H54 (cell line): ENCODE measurements at places on chromosomes 4 and X.

- DNase-seq: no peak
These were observed 104.9 kb downstream of the CHIC2 start for GRCh38 chr4:53959343-53960120.

- no peak for DNase-seq
These were observed 731.4 kb downstream of the FAT4 start for GRCh38 chr4:126046081-126046614.

DNA sequence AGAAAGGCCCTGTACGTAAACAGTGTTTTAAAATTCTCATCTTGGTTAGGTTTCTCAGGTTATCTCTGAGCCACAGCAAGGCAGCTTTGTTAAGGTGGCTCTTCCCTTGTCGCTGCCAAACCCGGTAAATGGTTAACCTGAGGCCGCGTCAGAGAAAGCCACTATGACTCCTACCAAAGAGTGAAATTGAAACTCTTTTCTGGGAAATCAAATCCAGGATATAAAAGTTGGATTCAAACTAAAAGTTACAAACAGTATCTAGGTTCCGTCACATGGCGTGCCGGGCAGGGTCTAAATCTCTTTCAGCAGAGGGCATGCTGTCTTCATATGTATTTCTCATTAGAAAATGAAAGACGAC lies 433 bp downstream of the MMAA start:
- DNase-seq: no peak

DNA sequence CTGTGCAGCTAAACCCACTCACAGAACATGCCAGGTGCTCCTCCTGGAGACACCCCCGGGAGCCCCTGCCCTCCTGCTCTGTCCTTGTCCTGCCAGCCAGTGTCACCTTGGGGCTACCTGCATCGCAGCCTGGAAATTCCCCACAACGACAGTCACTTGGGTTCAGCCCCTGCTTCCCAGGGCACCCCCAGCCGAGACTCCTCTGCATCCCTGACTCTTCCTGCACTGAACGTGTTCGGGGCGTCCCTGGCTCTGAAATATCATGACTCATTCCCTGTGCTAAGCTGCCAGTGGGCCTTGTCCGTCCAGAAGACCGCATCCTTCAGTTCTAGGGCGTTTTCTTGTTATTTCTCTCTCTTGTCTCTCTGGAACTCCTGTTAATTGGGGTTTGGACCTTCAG lies 5.8 kb downstream of the CFAP99 start:
- DNase-seq: no peak

DNA sequence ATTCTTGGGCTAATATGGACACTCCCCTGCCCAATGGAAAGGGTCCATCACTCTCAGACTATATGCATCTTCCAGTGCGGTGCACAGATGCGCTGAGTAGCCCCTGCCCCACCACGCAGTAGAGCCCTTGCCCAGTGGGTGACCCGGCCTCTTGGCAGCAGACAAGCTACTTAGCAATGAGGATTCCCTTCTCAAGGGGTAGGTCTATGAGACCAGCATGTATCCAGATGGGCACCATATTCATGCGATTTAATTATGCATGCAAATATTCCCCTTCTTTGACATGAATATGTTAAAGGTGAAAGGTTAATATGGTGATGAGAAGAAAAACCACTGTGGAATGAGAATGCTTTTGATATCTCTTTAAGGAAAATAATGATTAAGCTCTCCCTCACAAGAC lies 77.7 kb downstream of the ZNF827 start:
- DNase-seq: no peak

DNA sequence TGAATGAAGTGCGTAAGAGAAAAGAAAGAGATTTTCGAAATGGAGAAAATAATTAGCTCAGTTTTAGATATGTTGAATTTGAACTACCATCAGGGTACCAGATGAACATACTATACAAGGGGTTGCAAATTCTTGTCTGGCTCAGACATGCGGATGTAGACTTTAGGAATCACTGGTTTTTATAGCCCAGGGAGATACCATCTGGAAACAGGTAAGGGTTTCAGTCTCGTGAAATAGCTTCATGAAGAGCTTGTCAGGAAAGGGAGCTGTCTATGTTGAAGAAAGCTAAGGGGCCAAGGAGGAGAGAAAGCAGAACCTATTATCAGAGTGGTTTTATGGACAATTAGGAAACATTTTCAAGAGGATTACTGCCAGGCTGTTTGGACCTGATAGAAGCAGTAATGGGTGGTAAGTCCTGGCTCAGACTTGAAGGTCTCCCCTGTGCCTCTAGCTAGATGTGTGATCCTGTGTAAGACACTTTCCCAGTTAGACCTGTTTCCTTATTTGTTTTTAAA lies 6.7 kb downstream of the RAB9A start:
- no peak for DNase-seq

GRCh38 chrX:11460347-11460746 lies 167.1 kb downstream of the AMELX start:
- DNase-seq: no peak

DNA sequence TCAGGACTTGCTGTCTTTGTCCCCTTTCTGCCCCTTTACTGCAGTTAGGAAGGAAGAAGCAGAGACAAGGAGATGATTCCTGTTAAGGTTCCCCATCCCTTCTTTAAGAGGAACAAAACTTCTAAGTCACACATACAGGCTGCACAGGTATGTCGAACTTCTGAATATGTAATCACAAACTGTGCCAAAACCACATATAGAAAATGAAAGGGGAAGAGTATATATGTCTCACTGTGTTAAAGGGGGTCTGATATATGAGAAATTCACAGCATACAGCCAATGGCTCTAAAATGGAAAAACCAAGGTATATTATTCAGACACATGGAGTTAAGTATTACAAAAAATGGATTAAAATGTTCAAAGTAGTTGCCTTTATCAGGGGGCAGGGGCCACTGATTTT lies 11.7 kb downstream of the CFAP97 start:
- DNase-seq: no peak

DNA sequence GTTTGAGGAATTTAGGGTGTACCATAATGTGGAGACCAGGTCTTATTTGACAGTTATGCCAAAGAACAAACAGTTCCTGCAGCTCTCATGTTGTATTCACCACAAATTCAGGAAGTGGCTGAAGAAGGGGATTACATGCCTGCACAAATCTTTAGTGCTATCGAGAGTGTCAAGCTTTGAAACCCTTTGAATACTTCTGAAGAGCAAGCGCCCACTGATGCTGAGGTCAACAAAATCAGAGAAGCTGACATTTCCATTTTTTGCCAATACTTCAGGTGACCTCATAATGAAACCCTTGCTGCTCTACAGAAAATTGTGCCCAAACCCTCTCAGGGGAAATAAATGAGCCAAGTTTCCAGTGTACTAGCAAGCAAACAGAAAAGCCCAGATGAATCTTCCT lies 28.4 kb downstream of the PAK3 start:
- no peak for DNase-seq

GRCh38 chr4:172736046-172736445 lies 432.6 kb upstream of the GALNT7 start:
- DNase-seq: no peak

DNA sequence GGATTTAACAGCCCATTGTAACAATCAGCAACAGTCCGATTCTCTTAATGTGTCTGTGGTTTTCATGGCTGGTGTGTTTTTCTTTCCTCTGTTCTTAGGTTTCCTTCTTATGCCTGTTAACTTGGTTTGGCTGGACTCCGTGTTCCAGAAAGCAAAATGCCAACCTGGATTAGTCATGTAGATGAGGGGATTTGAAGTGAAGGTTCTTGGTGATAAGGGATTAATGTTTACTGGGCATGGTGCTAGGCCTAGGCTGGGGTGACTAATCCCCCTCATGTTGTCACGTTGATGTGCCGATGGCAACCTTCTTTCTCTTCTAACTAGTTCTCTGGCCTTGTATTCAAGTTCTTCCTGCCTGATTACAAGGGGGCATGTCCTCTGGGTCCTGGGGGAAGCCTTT lies 85.9 kb downstream of the REPS2 start:
- peak; percentile 21 for DNase-seq

- no peak for DNase-seq
These were observed 69.2 kb downstream of the FBXO8 start for GRCh38 chr4:174214101-174214878.

- DNase-seq: no peak
These were observed 597.2 kb upstream of the GRIA3 start for GRCh38 chrX:122586831-122587230.

DNA sequence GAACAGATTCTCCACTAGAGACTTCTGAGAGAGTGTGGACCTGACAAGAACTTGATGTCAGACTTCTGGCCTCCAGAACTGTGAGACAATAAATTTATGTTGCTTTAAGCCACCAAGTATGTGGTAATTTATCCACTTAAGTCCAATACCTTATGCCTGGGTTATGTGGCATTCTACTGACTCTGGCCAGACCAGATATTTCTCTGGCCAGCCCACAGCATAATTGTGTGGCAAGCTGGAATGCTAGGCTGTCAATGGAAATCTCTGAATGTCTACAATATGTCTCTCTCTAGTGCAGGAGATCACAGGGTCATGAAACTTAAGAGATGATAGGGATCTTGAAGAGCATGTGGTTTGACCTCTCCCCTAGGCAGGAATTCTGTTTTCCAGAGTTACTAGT lies 251.0 kb downstream of the ZNF674 start:
- DNase-seq: no peak

GRCh38 chr4:70080205-70080604 lies 30.0 kb downstream of the HTN1 start:
- no peak for DNase-seq

DNA sequence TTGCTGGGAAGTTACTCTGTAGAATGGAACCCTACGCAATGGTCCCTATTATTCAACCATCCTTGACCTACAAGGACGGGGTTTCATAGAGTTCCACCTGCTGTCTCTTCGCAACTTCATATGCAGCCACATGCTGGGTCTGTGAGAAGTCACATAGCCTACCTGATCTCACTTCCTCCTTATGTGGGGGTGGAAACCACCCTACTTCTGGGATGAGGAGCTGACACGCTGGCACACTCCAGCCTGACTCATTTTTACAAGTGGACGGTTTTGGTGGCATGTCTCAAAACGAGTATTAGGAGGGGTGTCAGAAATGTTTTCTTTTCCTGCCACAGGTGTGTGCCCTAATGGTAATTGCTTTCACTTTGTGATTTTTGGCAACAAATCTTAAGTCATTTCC lies 36.8 kb upstream of the ARSD start:
- DNase-seq: no peak

- DNase-seq: no peak
These were observed 86.4 kb upstream of the MAB21L2 start for GRCh38 chr4:150495550-150495949.

DNA sequence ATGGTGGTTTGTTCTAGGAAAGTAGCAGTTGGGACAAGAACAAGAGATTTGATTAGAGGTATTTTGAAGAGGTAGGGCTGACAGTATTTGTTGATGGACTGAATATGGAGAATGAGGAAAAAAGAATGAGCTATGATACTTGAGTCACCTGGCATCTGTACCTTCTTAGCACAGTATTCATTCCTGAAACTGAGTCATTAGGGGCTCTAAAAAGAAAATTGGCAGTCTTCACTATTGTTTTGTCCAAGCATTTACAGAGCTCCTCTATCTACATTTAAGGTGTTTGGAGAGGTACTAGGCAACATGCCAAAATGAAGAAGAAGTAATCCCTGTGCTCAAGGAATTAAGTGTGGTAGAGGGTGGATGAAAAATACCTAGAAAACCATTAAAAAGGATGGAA lies 165.8 kb downstream of the SHROOM4 start:
- no peak for DNase-seq

- DNase-seq: peak; percentile 2
These were observed 290.6 kb upstream of the BOD1L1 start for GRCh38 chr4:13918110-13918509.

DNA sequence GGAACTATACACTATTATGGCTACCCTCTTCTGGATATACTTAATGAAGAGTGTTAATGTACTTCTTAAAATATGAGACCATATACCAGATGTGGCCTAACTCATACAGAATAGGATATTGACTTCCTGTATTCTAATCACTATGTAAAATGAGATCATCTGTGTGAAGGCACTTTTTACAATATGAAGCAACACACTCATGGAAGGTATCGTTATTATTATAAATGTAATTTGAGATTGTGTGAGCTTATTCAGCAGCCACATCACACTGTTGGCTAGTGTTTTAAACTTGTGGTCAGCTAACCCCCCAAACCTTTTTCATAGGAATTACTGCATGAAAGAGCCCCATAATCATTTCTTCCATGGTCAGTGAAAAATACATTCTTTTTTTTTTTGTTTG lies 281.8 kb upstream of the TEX13A start:
- no peak for DNase-seq

- peak; percentile 2 for DNase-seq
These were observed 392.8 kb upstream of the NR3C2 start for GRCh38 chr4:148834804-148835631.

DNA sequence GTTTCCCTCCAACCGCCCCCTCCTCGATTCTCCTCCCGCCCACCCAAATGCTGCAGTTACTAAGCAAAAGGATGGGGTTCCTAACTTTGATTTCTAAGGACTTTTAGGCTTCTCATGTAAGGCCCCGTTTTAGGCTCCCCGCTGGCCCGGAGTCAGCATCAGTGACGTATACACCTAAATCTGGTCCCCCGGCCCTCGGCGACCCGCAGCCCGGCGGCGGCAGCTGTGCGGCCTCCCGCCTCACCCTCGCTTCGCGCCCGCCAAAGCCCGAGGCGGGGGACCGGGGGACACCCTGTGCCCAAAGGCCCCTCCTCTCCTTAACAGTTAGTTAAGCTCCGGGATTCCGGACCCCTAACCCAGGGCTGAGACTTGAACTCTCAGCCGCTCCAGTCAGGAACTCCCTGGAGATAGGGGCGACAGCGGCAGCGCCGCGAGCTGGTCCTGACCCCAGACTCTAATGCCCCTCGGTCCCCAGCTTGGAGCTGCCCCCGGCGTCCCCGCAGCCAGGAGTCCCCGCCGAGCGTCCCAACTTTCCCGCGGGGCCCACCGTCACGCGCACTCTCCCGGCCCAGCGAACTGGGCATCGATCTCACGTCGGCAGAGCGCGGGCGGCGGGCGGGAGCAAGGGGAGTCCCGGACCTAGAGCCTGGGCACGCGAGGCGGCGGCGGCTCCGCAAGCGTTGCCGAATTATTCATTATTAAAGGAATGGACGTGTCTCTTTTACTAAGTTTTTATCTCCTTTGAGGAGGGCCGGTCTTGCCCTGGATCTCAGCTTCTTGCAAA lies 1.5 kb upstream of the NR3C2 start:
- DNase-seq: no peak

DNA sequence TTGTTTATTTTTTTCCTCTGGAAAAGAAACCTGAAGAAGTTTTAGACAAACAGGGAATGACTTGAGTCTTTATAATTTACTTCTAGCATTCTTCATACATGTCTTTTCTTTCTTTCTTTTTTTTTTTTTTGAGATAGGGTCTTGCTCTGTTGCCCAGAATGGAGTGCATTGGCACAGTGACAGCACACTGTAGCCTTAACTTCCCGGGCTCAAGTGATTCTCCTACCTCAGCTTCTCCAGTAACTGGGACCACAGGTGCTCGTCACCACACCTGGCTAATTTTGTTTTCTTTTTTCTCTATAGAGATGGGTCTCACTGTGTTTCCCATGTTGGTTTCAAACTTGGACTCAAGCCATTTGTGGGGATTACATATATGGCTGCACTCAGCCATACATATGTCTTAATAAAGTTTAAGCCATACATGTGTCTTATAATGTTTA lies 71.8 kb downstream of the RAPGEF2 start:
- DNase-seq: no peak

- DNase-seq: peak; percentile 52
These were observed 16.8 kb downstream of the PTTG2 start for GRCh38 chr4:37976991-37977470.
